CD4-positive, alpha-beta T cell treated with Interleukin-21 for 1 hour (primary cell): ENCODE measurements at places on chromosomes 11 and 22.

DNA sequence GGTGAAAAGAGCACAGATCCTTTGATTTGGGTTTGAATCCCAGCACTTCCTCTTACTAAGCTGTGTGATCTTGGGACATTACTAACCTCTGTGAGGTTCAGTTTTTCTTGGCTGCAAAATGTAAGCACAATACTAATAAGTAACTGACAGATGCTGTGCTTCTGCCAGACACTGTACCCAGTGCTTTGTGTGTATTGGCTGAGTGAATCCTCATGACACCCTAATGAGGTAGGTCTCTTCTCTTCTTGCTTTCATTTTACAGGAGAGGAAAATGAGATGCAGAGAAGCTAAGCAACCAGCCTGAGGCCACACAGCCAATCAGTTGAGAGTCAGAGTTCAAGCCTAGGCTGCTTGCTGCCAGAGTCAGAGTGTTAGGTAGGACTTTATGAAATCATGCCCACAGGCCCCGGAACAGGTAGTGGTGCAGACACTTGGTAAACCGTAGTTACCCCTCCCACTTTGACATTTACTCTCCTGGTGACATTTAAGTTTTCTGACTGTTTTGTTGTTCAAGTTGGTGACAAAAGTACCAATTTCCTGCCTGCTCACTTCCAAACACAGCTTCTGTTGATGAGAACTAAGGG lies 21.2 kb downstream of the PTPRJ start:
- peak; percentile 95 for DNase-seq

DNA sequence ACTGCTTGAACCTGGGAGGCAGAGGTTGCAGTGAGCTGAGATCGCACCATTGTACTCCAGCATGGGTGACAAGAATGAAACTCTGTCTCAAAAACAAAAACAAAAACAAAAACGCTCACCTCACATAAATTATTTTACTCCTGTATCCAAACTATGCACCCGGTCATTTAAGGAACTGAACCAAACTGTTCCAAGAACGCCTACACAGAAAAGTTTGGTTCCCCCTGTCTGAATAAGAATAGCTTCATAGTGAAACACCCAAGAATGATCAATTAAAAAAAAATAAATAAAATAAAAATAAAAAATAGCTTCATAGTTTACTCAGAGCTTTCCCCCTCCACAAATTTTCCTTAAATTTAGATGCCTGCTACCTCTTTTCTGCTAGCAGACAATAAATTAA lies 13.7 kb downstream of the NUP98 start:
- DNase-seq: no peak

GRCh38 chr22:48705917-48706605 lies 1121.6 kb downstream of the BRD1 start:
- DNase-seq: no peak

DNA sequence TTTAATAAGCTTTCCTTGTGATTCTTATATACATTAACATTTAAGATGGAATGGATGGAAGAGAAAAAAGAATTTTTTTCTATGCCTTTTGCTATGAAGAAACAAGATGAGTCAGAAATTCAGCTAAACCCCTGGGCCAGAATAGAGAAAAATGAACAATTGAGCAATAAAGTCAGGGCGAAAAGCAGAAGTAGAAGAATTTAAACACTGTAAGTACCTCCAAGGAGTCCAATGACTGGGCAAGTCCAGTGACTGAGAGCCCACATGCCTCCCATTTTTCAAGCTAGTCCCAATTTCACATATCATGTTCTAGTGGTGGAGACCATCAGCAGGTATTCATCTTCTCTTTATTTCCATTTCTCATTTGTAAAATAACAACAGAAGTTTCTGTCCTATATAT lies 18.6 kb upstream of the APLP2 start:
- no peak for DNase-seq

GRCh38 chr11:1073261-1073724 lies 1.4 kb upstream of the MUC2 start:
- no peak for DNase-seq

DNA sequence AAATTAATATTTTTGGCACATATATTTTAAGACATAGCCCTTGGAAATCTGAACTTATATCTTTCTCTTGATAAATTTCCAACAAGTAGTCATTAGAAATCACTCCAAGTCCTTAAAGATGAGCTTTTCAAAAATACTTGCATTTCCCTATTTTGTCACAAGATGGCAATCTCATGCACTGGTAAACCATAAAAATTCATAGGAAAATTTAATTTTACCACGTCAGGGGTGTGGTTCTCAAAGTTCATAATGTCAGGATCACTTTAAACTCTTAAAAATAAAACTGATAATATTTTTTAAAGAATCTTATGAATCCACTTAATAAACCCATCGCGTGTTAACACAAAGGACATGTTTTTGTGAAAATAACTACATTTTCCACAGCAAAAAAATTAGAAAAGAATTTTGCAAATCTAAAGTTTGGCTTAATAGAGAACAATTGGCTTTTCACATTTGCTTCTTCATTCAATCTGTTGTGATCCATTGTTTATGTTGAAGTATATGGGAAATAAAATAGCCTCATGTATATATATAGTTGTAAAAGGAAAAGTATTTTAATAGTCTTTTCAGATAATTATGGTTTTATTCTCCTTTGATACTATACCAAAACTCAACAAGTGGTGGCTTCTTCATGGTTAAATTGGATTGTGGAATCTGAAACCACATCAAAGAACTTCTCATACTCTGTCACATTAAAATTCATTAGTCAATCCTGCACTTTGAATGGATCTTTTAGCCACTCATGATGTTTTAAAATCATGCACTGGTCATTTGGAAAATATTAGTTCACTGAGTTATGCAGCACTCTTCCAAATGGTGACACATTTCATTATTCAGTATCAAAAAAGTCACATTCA lies 169.1 kb downstream of the CADM1 start:
- DNase-seq: peak; percentile 33

DNA sequence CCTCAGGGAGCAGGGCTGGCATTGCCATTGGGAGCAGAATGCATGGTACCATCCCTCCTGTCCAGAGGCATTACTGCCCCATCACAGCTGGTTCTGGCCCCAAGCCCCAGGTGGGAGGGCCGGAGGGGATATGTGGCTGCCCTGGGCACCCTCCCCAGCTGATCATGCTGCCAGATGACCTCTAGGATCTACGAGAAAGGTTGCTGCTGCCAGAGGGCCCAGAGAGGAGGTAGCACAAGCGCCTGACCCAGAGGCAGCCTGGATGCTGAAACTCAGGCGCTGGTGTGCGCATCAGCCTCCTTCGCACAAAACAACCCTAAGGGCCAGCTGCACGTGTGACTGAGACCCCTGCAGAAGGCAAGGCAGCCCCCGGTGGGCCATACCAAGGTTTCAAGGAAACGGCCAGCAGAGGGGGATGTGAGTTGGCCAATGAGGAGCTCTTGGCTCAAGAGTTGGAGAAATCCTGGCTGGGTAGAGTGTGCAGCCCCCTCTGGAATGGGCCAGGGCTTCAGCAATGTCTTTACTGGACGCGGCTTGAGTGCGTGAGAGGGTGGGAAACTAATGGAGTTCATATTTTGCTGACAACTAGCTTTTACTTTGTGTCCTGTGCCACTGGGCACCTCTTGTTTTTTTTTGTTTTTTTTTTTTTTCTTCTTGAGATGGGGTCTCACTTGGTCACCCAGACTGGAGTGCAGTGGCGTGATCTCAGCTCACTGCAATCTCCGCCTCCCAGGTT lies 88.3 kb upstream of the PARVA start:
- no peak for DNase-seq

DNA sequence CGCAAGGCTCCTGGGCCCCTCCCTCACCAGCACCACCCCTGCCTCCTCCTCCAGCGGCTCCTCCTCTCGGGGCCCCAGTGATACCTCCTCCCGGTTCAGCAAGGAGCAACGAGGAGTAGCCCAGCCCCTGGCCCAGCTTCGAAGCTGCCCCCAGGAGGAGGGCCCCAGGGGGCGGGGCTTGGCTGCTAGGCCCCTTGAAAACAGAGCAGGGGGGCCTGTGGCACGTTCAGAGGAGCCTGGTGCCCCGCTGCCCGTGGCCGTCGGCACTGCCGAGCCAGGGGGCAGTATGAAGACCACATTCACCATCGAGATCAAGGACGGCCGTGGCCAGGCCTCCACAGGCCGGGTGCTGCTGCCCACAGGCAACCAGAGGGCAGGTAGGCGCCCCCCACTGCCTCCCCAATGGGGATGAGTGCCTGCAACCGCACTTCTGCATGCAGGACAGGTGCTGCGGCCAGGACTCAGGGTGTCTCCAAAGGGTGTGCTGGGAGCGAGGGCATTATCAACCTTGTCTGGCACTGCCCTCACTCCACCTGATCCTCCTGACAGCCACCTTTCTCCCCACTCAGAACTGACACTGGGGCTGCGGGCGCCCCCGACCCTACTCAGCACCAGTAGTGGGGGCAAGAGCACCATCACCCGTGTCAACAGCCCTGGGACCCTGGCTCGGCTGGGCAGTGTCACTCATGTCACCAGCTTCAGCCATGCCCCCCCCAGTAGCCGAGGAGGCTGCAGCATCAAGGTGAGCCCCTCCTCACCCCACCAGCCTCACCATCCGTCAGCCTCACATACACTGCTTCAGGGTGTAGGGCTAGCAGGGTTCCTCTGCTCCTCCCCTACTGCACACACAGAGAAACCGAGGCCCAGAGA lies 10.2 kb downstream of the SMTN start:
- no peak for DNase-seq

- no peak for DNase-seq
These were observed 78.8 kb downstream of the FEZ1 start for GRCh38 chr11:125416981-125417935.

GRCh38 chr11:2741006-2741376 lies 41.2 kb upstream of the KCNQ1OT1 start:
- no peak for DNase-seq

- DNase-seq: no peak
These were observed 24.2 kb downstream of the MED15 start for GRCh38 chr22:20531404-20532201.

DNA sequence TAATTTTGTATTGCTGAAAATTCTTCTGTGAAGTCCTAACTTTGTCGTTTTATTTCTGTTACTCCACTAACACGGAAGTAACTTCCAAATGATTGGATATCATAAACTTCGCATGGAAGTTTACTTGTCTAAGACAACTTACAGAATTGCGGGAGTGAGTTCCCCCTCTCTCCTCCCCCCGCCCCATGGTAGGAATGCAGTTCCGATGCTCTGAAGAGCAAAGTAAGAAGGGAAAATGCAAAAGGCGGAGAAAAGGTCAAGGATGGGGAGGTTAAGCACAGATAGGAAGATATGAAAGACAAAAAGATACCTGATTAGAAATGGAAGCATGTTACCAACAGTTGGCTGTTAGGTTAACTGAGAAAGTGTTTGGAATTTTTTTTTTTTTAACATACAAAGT lies 1.3 kb downstream of the EIF3M start:
- no peak for DNase-seq

- DNase-seq: no peak
These were observed 80.9 kb upstream of the NARS2 start for GRCh38 chr11:78655561-78655960.

DNA sequence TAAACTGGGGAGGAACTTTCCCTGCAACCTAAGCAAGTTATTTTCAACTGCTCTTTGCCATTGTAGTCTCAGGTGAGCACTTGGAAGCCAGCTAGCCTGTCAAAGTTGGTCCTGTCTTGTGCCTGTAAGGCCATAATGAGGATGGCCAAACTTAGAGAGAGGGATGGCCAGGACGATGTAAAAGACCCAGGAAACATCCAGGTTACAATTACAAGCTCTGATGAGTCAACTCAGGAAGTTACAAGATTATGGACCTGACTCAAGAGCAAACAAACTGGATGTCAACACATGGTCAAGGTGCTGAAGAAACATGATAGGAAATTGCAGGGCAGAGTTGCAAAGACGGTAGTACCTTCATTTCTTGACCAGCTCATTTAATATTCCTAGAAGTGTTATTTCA lies 1.6 kb downstream of the GTPBP1 start:
- DNase-seq: no peak

- DNase-seq: no peak
These were observed 71.2 kb downstream of the KIRREL3 start for GRCh38 chr11:126929179-126930061.

GRCh38 chr22:36411589-36412258 lies 24.0 kb upstream of the MYH9 start:
- DNase-seq: peak; percentile 45

GRCh38 chr11:5226732-5227310 lies at the start of gene HBB:
HBB (minus strand) TSS chr11:5227071; CDS start chr11:5227021, 50 bp downstream.
- DNase-seq: no peak
